Heart left ventricle (tissue), 16 donors: ENCODE measurements at places on chromosomes 5 and 9. TPM values are rescaled to one million over a fixed set of nuclear protein-coding genes. Genes with fewer than 3 reads are reported as not detected.

GRCh38 chr9:33375238-33375840 lies 27.0 kb downstream of the AQP7 start:
- no peak for DNase-seq

The RAD1 gene
- 21.3 TPM for total RNA-seq

- no peak for DNase-seq
Measured at GRCh38 chr9:5442400-5443011, 4.8 kb upstream of the PLGRKT start.

- DNase-seq, result no peak
Measured at GRCh38 chr9:36548454-36548853, 24.2 kb upstream of the MELK start.

The SCGB3A2 gene
- not detected for total RNA-seq

DNA sequence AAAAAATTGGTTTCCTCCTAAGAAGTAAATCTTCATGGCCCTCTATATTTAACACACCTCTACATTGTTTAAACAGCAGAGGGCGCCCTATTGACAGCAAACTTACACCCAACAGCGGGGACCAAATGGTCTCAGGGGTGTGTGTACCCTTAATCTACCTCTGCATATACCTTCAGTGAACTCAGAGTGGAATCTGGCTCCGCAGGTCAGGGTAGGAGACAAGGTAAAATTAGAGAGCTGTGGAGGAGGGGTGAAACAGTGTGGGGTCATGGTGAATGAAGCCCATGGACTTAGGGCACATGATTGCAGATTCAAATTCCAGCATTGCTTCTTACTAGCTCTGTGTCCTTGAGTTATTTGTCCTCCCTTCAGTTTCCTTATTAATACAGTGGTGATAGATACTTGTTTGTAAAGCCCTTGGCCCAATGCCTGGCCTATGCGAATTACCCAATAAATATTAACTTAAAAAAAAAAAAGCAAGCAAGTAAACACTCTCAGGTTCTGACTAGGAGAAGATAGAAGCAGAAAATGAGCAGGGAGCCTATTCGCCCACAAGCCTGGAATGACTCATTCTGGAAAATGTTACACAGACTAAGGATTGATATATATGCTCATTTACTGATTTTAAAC lies 122.9 kb downstream of the CAVIN4 start:
- DNase-seq, result no peak

- DNase-seq, result no peak
Measured at GRCh38 chr5:1088726-1089125, 23.1 kb downstream of the SLC12A7 start.

The LTC4S gene
- 10.5 TPM for total RNA-seq

DNA sequence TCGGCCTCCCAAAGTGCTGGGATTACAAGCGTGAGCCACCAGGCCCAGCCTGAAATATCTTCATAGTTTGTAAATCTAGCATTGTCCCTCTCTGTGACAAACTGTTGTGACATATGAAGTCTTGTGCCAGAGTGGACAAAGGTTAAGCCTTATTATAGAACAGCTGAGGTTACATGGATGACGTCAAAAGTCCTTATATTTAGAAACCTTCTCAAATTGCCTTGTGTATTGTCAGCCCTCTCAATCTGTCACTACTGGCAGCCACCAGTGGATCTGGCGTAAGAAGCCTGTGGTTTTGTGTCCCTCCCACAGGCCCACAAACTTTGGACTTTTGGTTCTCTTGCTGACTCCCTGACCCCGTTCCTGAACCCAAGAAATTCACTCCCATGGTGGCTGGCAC lies 79.4 kb upstream of the CCDC112 start:
- DNase-seq, result peak; percentile 69

- DNase-seq, result no peak
Measured at GRCh38 chr5:79535477-79536192, 21.7 kb upstream of the HOMER1 start.

GRCh38 chr5:128082551-128083032 lies 974 bp upstream of the SLC12A2 start:
- no peak for DNase-seq
